ENCODE measurements at places on chromosomes 1 and 21. TPM values are rescaled to one million over a fixed set of nuclear protein-coding genes. Genes with fewer than 3 reads are reported as not detected.

MIGA1 gene
- total RNA-seq, result 47.0 TPM

KIF2C gene
- total RNA-seq, result 10.8 TPM

ADAMTSL4 gene
- total RNA-seq, result 7.7 TPM

WNT2B gene
- 9.9 TPM for total RNA-seq

DNA sequence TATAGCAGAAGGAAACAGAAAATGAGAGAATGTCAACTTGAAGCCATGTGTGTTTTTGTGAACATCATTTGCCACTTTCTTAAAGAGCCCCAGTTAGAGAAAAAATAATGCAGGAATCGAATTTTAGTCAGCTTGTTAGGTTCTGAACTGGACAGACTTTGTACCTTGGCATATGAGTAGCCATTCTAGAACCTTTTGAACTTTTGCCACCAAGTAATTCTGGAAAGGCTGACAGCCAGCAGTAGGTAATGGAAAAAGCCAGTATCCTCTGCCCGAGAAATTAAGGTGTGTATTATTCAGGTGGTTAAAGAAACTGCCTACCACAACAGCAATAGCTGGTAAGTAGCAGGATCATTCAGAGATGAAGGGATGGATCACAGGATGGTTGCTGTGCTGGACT lies 20.7 kb downstream of the LRRC8D start:
- no peak overlapping the region for H3K4me3 ChIP-seq
- H3K36me3 ChIP-seq, result peaks cover 9% of the 10 kb centered on the region
- H3K4me1 ChIP-seq, result peaks cover 18% of the 10 kb centered on the region
- no peaks in the 10 kb centered on the region for H3K27me3 ChIP-seq
- no peak overlapping the region for H3K27ac ChIP-seq

GRCh38 chr1:61743716-61744580 lies 1.7 kb downstream of the PATJ start:
- DNase-seq, result no peak
- peaks cover 4% of the 10 kb centered on the region for H3K4me1 ChIP-seq
- H3K27ac ChIP-seq, result peak overlapping the region; percentile 94
- no peaks in the 10 kb centered on the region for H3K36me3 ChIP-seq
- H3K27me3 ChIP-seq, result no peaks in the 10 kb centered on the region

DNA sequence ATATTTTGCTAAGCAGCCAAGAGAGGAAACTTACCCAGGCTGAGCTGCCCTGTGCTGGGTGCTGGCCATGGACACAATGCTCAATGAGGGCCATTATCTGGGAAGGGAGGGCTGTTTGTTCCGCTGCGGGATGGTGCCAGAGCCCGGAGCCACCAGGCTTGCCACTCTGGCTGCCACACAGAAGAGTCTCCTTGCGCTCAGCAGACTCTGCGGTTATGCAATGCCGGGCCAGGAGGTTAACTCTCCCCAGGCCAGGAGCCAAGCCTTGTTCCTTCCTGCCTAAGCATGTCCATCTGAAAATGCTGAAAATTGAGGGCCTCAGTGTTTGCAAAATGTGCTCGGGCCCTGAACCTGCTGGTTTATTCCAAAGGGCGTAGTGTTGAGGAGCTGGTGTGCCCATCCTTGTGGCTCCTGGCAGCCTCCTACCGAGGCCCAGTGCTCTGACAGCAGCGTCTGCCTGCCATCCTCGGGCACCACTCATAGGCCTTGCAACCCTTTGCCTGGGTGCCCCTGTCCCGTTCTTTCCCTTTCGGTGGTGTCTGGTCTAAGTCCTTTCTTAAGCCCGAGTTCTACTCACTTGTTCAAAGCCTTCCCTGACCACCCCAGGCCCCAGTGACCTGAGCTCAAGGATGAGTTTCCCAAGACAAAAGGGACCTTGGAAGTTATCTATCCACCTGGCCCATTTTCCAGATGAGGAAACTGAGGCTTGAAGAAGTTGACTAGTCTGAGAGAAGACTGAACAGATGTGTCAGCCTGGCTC lies 133.8 kb upstream of the EDN2 start:
- H3K4me3 ChIP-seq, result no peak overlapping the region
- H3K36me3 ChIP-seq, result no peaks in the 10 kb centered on the region
- peak; percentile 86 for DNase-seq
- H3K27ac ChIP-seq, result peak overlapping the region; percentile 25
- peaks cover 5% of the 10 kb centered on the region for H3K27me3 ChIP-seq

DNA sequence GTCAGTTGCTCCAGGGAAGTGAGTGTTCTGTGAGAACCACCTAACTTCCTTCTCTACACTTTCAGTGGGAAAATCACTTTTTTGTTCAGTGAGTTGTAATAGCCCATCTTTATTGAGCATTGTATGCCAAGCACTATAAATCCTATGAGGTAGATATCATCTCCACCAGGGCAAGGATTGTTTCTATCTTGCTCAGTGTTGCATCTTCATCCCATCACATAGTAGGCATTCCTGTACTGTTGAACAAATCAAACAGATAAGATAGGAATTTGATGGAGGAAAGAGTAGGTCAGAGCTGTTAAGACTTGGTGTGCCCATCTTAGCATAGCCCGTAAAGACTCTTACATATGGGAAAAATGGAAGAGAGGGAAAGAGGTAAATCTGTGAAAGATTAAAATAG lies 2.9 kb upstream of the PIGV start:
- no peak overlapping the region for H3K4me3 ChIP-seq
- DNase-seq, result no peak
- H3K27ac ChIP-seq, result peak overlapping the region; percentile 100
- H3K27me3 ChIP-seq, result no peaks in the 10 kb centered on the region
- peaks cover 10% of the 10 kb centered on the region for H3K36me3 ChIP-seq

DNA sequence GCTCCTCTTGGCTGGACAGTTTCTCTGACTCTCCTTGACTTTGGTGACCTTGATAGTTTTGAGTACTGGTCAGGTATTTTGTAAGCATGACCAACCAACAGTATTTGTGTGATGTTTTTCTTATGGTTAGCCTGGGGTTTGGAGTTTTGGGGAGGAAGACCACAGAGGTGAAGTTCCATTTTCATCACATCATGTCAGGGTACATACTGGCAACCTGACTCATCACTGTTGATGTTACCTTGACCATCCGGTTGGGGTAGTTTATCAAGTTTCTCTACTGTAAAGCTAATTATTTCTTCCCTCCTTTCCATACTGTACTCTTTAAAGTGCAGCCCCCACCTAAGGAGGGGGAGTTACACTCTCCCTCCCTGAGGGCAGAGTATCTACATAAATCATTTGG lies 13.4 kb downstream of the OSCP1 start:
- H3K27ac ChIP-seq, result no peak overlapping the region
- no peaks in the 10 kb centered on the region for H3K4me1 ChIP-seq
- H3K4me3 ChIP-seq, result no peak overlapping the region
- peaks cover 23% of the 10 kb centered on the region for H3K36me3 ChIP-seq
- no peak for DNase-seq

DNA sequence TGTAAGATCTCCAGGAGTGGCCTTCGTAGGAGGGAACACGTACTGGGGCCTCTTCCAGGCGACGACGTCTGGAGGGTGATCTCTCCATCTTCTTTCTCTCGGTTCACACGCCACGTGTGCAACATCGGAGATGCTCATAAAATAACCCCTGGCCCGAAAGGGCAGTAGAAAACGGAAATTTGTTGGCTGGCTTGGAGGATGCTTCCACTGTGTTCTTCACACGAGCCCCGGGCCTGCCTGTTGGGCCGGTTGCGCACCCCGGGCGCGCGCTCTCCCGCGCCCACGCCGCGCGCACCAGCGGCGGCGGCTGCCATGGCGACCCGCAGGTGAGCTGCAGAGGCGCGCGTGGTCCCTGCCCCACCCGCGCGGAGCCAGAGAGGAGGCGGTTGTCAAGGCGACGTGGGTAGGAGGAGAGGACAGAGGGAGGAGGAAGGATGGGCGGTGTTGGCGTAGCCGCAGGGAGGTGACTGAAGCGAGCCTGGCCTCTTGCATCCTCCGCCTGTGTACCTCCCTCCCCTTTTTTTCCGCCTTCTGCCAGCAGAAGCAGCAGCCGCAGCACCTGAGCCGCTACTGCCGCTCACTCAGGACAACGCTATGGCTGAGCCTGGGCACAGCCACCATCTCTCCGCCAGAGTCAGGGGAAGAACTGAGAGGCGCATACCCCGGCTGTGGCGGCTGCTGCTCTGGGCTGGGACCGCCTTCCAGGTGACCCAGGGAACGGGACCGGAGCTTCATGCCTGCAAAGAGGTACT lies at the start of gene ELAPOR1:
ELAPOR1 (plus strand) TSS at position 526 of the 752 bp plus-strand sequence; CDS start at position 595, 69 bp downstream.
- no peaks in the 10 kb centered on the region for H3K36me3 ChIP-seq
- H3K27ac ChIP-seq, result peak within 1 kb of the TSS; percentile 52
- DNase-seq, result peak; percentile 64

DNA sequence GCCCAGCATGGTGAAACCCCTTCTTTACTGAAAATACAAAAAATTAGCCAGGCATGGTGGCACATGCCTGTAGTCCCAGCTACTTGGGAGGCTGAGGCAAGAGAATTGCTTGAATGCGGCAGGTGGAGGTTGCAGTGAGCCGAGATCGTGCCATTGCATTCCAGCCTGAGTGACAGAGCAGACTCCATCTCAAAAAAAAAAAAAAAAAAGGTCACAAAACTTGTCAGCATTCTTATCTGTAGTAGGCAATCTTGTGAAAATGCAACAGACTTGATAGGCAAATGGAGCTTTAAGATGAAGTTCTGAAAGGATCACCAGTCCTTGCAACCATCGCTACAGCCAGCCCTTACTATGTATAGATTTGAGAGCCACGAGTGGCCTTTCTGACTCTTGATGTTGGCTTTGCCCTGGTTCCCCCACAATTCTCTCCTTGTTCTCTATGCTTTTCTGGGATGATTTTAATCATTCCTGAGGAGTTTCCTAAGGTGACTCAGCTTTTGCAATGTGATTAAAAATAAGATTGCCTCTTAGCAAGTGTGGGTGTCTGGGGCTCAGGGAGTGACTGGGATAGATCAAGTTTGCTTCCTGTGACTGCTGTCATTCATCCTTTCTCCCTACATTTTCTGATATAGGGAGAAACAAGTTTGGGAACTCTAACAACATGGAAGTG lies 7.1 kb upstream of the MAP1LC3C start:
- DNase-seq, result no peak
- H3K4me1 ChIP-seq, result no peaks in the 10 kb centered on the region
- no peak overlapping the region for H3K27ac ChIP-seq
- H3K36me3 ChIP-seq, result no peaks in the 10 kb centered on the region

DNA sequence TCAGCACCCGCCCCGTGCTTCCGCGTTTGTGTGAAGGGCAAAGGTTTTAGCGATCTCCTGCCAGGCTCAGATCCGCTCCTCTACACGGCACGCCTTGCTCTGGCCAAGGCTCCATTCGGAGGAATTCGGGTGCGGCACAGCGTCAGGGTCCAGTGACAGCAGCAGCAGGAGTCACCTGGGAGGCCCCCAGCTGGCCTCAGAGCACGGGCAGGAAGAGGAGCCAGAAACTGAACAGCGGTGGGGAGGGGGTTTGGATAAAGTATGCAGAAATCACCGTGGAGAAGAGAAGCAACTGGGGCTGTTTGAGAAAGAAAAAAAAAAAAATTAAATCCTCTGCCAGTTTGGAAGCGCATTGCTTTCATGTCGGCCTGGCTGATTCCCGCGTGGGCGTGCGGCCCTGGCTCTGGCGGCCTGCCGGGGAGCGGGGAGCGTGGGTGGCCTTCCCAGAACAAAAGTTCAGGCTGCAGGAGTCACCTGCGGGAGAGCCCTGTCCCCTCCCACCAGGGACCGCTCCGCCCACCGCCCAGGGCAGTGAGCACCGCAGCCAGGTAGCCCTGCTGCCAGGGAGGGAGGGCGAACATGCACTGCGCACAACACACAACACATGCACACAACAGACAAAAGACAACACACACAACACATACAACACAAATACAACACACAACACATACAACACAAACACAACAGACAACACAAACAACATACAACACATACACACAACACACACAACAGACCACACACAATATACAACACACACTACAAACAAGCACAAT lies 107.6 kb downstream of the ETS2 start:
- no peak overlapping the region for H3K4me3 ChIP-seq
- peaks cover 3% of the 10 kb centered on the region for H3K27me3 ChIP-seq
- no peaks in the 10 kb centered on the region for H3K36me3 ChIP-seq

- H3K27ac ChIP-seq, result no peak overlapping the region
- H3K4me1 ChIP-seq, result no peaks in the 10 kb centered on the region
- no peaks in the 10 kb centered on the region for H3K36me3 ChIP-seq
- H3K4me3 ChIP-seq, result no peak overlapping the region
Measured at GRCh38 chr1:234643111-234643849, 33.3 kb upstream of the IRF2BP2 start.

DNA sequence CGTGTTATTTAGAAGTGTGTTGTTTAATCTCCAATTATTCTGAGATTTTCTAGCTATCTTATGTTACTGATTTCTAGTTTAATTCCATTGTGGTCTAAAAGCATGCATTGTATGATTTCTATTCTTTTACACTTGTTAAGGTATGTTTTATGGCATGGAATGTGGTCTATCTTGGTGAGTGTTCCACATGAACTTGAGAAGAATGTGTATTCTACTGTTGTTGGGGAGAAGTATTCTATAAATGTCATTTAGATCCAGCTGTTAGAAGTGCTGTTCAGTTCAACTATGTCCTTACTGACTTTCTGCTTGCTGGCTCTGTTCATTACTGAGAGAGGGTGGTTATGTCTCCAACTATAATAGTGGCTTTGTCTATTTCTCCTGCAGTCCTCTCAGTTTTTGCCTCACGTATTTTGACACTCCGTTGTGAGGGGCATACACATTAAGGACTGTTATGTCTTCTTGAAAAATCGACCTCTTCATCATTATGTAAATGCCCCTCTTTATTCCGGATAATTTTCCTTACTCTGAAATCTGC lies 12.0 kb upstream of the PLA2G5 start:
- no peak overlapping the region for H3K4me3 ChIP-seq
- peak; percentile 2 for DNase-seq
- peaks cover 6% of the 10 kb centered on the region for H3K27me3 ChIP-seq
- H3K27ac ChIP-seq, result peak overlapping the region; percentile 50
- H3K4me1 ChIP-seq, result peaks cover 5% of the 10 kb centered on the region
- H3K36me3 ChIP-seq, result no peaks in the 10 kb centered on the region

GRCh38 chr1:85452948-85453347 lies 12.0 kb downstream of the DDAH1 start:
- H3K4me3 ChIP-seq, result no peak overlapping the region
- H3K36me3 ChIP-seq, result no peaks in the 10 kb centered on the region
- no peak overlapping the region for H3K27ac ChIP-seq

GRCh38 chr1:170284016-170284415 lies 138.3 kb downstream of the NTMT2 start:
- H3K27me3 ChIP-seq, result no peaks in the 10 kb centered on the region
- DNase-seq, result peak; percentile 33
- H3K36me3 ChIP-seq, result no peaks in the 10 kb centered on the region

GRCh38 chr21:43808832-43809251 lies 19.5 kb downstream of the RRP1 start:
- no peak overlapping the region for H3K27ac ChIP-seq
- H3K36me3 ChIP-seq, result peaks cover 58% of the 10 kb centered on the region
- no peaks in the 10 kb centered on the region for H3K27me3 ChIP-seq
- DNase-seq, result no peak

GRCh38 chr21:45094412-45094811 lies 20.0 kb downstream of the ADARB1 start:
- H3K4me1 ChIP-seq, result peaks cover 16% of the 10 kb centered on the region
- no peak overlapping the region for H3K27ac ChIP-seq
- no peak for DNase-seq
- no peaks in the 10 kb centered on the region for H3K27me3 ChIP-seq
